ENCODE measurements at places on chromosomes 5 and 9.
A peak's percentile ranks its signal among the peaks of the same experiment; 100 is the strongest.

GRCh38 chr9:126363250-126363649 lies 36.6 kb downstream of the MVB12B start:
- peak; percentile 53 for DNase-seq

DNA sequence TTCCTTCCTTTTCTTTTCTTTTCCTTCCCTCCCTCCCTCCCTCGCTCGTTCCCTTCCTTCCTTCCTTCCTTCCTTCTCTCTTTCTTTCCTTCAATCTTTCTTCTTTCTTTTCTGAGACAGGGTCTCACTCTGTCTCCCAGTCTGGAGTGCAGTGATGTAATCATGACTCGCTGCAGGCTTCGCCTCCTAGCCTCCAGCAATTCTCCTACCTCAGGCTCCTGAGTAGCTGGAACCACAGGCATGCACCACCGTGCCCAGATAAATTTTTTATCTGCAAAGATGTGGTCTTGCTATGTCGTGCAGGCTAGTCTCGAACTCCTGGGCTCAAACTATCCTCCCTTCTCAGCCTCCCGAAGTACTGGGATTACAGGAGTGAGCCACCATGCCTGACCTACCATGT lies 81.4 kb downstream of the SPATA31C2 start:
- DNase-seq: no peak

DNA sequence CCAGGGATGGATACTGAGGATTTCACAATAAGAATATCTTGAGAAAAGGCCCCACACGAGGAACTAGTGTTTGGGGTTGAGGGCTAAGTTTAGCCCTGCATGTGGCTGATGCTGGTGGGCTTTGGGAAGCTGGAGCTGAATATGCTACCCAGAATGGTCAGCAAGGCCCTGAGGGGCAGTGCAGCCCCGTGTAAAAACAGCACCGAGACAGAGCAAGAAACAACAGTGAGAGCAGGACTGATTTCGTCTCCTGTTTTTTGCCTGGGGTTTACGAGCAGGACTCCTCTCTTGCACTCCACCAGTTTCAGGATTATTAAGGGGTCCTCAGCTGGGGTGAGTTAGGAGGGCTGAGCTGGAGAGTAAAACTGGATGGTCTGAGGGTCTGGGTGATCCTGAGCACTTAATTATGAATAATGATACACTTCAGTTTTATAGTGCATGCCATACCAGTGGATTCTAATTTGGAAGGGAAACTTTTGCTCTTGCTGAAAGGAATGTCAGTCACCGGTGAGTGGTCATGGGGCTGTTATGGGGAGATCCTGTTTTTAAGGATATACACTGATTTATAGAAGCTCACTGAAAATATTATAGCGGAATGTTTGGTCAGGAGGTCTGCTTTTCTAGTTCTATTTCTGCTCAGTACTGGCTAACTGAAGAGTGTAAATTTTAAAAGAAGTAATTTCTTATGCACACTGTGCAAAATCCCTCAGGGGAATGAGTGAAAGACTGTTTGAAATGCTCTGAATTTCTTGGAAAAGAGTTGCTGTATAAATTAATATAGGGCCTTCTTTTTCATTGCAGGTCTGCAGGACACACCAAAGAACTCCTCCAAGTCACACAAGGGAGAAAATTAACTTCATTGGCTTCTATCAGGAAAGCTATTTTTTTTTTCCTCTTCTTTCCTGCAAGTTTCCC lies 42.7 kb upstream of the NFIB start:
- DNase-seq: no peak

DNA sequence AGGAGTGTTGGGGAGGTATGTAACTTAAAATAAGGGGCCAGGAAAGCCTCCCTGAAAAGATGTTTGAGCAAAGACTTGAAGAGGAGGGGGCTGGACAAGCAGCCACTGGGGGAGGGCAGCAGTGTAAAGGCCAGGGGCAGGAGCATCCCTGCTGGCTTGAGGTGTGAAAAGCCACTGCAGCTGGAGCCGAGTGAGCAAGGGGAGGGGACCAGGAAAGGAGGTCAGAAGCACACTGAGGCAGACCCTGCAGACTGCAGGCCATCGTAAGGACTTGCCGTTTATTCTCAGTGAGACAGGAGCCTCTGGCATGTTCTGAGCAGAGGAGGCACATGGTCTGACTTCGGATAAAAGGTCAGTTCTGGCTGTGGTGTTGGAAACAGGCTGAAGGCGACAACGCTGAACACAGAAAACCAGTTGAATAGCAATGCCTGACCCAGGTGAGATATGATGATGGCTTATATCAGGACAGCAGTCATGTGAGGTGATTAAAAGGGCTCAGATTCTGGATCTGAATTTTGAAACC lies 10.2 kb upstream of the ERGIC1 start:
- DNase-seq: no peak

- no peak for DNase-seq
Observed at GRCh38 chr9:82512728-82513127, 524.2 kb downstream of the SPATA31D1 start.

DNA sequence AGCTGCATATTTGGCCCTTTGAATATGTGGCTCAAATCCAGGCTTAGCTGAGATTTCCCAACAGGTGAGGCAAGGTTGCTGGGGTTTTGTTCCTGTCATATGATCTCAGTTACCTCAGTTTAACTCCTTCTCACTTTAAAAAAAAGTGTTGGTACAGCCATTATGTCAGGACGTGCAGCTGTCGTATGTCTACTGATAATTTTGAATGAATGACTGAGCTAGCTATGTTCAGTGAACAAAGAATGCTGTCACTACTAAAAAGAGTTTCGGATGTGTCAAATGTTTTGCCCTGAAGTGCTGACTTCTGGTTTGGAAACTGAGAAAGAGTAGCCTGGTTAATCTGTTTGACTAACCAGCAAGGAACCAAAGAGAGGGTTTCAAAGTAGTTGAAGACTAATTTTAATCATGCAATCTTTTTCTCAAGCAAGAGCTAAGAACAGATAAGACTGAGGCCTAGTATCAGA lies 106.3 kb upstream of the NR3C1 start:
- no peak for DNase-seq

DNA sequence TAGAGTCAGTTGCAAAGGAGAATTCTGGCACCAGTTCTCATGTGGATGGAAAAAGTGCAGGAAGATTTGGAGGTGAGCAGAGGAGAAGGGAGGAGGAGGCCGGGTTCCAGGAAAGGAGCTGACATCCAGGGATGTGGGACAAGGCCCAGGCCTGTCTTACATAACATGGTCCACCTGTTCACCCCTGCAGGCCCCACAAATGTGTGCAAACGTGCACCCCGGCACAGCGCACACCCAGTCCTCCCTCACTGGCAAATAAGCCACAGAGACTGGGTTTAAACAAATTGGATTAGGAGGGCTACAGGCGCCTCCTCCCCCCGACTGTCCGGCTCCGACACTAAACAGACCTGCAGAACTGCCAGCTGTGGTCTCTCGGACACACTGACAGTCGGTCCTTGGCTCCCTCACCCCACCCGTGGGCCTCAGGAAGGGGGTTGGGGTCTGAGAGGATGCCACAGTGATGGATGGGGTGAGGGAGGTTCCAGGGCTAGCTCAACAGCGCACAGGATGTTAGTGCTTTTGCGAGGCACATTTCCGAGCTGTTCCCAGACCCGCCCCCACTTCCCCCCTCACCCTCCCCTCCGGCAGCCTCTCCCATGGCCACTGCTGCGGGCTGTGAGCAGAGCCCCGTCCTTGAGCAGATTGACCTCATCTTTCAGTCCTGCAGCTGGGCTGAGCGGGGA lies 43.4 kb upstream of the IL17B start:
- DNase-seq: peak; percentile 51

DNA sequence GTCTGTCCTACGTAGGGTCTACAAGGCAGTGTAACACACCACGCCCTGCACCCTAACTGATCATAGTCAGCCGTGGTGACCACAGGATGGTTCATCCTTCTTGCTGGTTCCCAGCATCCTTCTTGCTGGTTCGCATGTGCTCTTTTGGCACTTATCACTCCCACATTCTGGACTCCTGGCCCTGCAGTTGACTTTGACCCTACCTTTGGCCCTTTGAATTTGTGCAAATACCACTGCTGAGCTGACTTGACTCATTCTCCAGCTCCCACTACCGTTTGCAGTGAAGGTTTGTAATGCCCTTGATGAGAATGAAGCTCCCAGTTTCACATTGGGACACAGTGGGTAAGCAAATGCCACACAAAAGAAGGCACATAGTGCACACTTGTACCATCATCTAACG lies 33.8 kb downstream of the PALM2AKAP2 start:
- DNase-seq: no peak

DNA sequence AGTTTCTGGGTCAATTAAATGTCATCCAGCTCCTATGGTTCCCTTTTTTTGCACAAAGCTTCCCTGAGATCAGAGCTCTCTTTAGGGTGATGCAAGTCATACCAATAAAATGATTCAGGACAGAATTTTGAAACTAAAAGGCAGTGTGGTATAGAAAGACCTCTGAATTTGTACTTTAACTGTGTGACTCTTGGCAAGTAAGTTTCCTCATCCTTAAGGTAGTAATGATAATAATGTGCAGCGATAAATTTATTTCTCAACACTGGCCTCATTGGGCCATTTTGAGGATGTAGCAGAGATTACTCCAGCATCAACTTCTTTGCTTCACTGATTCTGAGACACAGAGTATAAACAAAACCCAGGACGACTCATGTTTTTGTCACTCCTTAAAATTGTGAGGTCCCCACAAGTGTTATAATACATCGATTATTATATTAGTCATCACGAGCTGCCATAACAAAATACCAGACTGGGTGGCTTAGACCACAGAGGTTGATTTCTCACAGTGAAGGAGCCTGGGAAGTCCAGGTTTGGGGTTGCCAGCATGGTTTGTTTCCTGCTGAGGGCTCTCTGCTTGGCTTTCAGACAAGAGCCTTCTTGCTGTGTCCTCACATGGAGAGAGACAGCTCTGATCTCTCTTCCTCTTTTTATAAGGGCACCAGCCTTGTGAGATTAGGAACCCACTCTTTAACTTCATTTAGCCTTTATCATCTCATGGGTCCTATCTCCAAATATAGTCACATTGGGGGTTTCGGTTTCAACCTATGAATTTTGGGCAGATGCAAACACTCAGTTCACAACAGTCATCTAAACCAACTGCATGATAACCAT lies 293.0 kb downstream of the ZNF608 start:
- no peak for DNase-seq

- no peak for DNase-seq
Observed at GRCh38 chr9:77543131-77543822, 104.8 kb downstream of the GNA14 start.

- no peak for DNase-seq
Observed at GRCh38 chr5:88144219-88145001, 124.2 kb downstream of the TMEM161B start.

DNA sequence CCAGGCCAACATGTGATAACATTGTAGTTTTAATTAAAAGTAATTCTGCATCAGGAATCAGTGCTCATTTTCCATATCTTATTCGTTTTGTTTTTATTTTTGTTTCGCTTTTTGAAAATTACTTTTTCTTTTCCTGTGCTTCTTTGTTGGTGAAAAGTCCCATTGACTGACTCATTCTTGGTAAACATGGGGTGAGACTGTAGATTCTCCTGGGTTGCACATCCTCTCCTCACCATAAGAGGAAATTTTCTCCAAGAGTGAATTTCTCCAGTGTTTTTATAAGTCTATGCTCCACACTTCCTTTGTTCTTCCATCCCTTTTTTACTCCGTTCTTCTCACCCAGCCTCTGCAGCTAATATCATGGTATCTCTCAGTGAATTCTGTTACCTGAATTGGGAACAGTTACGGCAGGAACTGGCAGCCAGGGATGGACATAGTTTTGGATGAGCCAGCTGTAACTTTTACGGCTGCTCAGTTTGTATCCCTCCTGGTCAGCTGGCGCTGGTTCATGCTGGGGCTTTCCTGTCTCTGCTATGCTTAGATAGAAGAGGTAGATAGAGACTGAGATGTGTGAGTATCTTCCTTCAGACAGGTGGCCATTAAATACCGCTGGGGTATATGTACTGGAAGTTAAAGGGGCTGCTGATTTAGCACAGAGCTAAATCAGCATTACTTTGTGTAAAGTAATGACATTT lies 80.0 kb downstream of the MAN2A1 start:
- no peak for DNase-seq

DNA sequence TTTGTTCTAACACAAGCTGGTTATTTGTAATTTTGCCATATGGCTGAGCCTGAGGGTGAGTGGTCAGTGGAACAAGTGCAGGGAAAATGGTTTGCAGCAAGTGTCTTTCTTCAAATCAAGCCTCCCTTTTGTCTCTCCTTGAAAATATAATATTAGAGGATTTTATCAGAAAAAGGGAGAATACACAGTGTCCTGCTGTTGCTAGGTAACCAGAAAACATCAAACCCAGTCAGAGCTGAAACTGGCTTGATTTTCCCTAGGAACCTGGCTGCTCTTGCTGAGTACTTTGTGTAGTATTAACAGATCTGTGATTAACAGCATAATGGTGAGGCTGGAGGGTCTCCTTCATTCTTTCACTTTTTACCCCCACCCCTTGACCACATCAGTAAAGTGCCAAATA lies 314.0 kb downstream of the ARHGEF28 start:
- no peak for DNase-seq

GRCh38 chr5:111942661-111943401 lies 185.8 kb upstream of the NREP start:
- DNase-seq: no peak

DNA sequence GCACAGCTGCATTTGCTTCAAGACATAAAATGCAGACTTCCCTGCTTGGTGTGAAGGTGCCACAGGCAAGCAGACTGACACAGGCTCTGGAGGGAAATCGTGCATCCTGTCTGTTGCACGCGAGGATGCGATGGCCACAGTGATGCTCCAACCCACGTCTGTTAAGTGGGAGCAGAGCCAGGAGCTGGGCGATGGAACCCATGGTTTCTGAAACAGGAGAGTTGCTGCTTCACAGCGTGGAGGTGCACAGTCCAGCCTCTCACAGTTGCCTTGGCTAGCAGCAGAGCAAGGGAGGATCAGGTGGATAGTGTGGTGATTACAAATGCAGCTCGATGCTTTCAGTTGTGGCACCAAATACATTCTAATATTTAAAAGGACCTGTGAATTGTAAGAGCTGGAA lies 108.8 kb downstream of the TENT4A start:
- DNase-seq: no peak

DNA sequence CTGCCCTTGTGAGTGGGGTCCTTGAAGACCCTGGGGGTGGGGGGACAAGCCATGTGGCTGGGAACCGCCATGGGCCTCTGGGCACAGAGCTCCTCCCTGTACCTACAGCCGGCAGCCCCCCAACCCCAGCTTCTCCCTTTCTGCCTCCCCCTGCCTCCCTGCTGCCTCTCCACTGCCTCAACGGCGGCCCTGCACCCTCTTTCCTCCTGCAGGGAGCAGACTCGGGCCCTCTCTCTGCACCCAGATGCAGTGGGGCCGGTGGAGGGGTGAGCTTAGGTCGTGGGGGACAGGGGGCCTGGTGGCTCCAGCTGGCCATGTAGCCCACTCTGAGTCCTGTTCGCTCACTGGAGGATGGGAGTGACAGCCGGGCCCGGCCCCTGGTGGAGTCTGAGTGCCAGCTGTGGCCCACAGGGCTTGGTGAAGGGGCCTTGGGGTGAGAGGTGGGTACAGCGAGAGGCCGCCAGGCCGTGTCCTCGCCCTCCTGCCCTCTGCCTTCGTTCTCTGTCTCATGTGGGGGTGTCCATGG lies 139.3 kb upstream of the COL5A1 start:
- no peak for DNase-seq
